HFFc6 (cell line): ENCODE measurements at places on chromosomes 6 and 20. TPM values are rescaled to one million over a fixed set of nuclear protein-coding genes. Genes with fewer than 3 reads are reported as not detected.
A peak's percentile ranks its signal among the peaks of the same experiment; 100 is the strongest.

DNA sequence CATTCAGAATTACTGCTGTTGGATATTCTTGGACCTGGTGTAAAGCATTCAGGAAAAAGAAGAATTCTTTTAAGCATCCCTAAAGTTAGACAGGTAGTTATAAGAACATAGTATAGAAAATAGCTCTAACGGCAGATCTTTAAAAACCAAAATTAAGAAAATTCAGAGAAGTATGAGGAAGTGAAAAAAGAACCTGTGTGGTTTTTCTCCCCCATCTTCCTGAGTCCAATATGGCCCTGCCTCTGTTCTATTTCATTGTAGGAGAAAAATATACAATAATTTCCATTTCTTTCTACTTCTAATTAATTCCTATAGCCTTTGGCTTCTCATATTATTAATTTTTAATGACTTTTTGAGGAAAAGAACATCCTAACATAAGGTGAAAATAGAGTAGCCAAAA is 47.1 kb downstream of the FHL5 start:
- H3K27ac ChIP-seq, result no peak overlapping the region
- no peaks in the 10 kb centered on the region for H3K36me3 ChIP-seq
- no peak for DNase-seq
- no peaks in the 10 kb centered on the region for H3K4me1 ChIP-seq
- no peak overlapping the region for H3K4me3 ChIP-seq

DNA sequence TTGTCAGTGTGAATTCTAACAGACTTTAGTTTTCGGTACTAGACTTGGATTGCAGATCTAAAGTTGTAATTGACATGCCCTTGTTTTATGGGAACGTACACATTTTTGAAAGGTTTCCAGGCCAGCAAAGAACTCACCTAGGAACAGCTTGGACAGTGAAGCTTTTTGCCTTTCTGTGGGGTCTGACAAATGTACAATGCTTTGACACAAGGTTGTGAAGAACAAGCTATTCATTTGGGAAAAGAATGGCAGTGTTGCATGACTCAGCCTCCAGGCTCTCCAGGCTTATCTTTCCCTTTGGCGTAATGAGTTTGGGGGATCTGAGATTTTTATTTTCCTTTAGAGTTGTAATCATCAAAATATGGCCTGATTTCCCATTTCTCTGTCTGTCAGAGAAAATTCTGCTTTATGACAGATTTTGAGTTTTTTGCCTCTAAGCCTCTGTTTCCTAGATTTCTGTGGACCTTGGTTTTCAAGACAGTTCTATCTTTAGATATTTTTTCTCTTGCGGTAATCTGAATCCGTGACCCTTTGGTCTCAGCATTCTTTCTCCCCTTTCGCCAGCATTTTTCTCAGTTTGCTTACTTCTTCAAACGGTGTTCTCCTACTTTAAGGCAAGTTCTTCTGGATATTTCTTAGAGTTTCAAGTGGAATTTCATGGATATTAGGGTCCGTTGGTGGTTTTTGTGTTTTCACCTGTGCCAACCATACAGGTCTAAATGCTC is 221.0 kb downstream of the ADGB start:
- no peak overlapping the region; the same call in 1 of the 2 replicates for H3K4me3 ChIP-seq
- no peaks in the 10 kb centered on the region; the same call in 1 of the 2 replicates for H3K27me3 ChIP-seq
- H3K36me3 ChIP-seq, result no peaks in the 10 kb centered on the region
- no peak for DNase-seq
- H3K27ac ChIP-seq, result no peak overlapping the region
- peaks cover 23% of the 10 kb centered on the region; the same call in 1 of the 2 replicates for H3K4me1 ChIP-seq

DNA sequence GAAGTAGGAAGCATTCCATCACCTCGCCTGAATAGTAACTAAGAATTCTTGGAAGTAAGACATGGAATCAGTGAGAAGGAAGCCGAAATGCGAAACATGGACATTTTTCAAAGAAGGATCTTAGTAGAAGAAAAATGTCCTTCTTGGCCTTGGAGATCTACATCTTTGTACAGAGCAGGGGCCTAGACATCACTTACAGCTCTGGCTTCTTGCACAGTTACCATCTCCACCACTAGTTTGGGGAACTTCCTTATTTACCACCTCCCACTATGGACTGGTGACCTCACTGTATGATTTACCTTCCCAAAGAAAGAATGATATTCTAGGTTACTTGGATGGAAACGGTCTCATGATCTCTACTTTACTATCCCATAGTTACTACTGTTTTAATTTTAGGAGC is 15.7 kb downstream of the CASS4 start:
- H3K27me3 ChIP-seq, result no peaks in the 10 kb centered on the region
- peaks cover 66% of the 10 kb centered on the region for H3K4me1 ChIP-seq
- peak overlapping the region; percentile 97 for H3K27ac ChIP-seq
- no peaks in the 10 kb centered on the region for H3K36me3 ChIP-seq

- H3K27ac ChIP-seq, result peak overlapping the region; percentile 94
- H3K27me3 ChIP-seq, result peaks cover 4% of the 10 kb centered on the region
- H3K36me3 ChIP-seq, result peaks cover 4% of the 10 kb centered on the region; the same call in 1 of the 2 replicates
- peaks cover 26% of the 10 kb centered on the region for H3K4me1 ChIP-seq
These were observed 8.4 kb downstream of the UCKL1 start for GRCh38 chr20:63947638-63948456.

GRCh38 chr6:129667034-129667433 is 42.9 kb downstream of the ARHGAP18 start:
- no peak overlapping the region for H3K4me3 ChIP-seq
- H3K27ac ChIP-seq, result peak overlapping the region; percentile 63
- no peak for DNase-seq

- H3K36me3 ChIP-seq, result no peaks in the 10 kb centered on the region
- H3K27ac ChIP-seq, result no peak overlapping the region
- H3K4me3 ChIP-seq, result 0 out of 2 replicates have a peak overlapping the region, but pooled peaks have one; percentile 88
- peaks cover 1% of the 10 kb centered on the region for H3K27me3 ChIP-seq
These were observed 88.6 kb upstream of the ARID1B start for GRCh38 chr6:156688620-156688971.

DNA sequence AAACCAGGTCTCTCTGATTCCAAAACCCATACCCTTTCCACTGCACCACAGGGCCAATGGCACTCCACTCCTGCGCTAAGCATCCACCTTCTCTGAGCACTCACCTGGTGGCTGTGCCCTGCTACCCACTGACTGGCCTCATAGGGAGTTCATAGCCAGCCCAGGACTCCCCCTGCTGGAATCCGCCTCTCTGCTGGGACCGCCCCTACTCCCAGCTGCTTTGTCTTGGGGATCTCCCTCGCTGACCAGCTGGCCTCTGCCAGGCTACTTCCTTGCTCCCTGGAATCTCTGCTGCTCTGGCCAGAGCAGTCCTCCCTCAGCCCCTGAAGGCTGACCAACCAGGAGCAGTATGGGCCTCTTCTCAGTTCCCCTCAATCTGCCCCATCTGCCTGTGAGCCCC is 129.7 kb downstream of the FAXC start:
- no peaks in the 10 kb centered on the region; the same call in none of the 2 replicates for H3K27me3 ChIP-seq
- H3K4me1 ChIP-seq, result no peaks in the 10 kb centered on the region
- no peak overlapping the region for H3K4me3 ChIP-seq
- no peaks in the 10 kb centered on the region for H3K36me3 ChIP-seq

- peaks cover 56% of the 10 kb centered on the region for H3K36me3 ChIP-seq
- no peaks in the 10 kb centered on the region for H3K27me3 ChIP-seq
- H3K4me3 ChIP-seq, result no peak overlapping the region
- H3K27ac ChIP-seq, result no peak overlapping the region
- peaks cover 30% of the 10 kb centered on the region for H3K4me1 ChIP-seq
These were observed 11.4 kb downstream of the TRIM38 start for GRCh38 chr6:25973923-25974555.

- peak overlapping the region; percentile 85 for H3K4me3 ChIP-seq
- no peaks in the 10 kb centered on the region for H3K36me3 ChIP-seq
- peaks cover 39% of the 10 kb centered on the region for H3K27me3 ChIP-seq
- peaks cover 29% of the 10 kb centered on the region for H3K4me1 ChIP-seq
- DNase-seq, result no peak
- no peak overlapping the region for H3K27ac ChIP-seq
These were observed 1.6 kb upstream of the HEY2 start for GRCh38 chr6:125747589-125748405.

DNA sequence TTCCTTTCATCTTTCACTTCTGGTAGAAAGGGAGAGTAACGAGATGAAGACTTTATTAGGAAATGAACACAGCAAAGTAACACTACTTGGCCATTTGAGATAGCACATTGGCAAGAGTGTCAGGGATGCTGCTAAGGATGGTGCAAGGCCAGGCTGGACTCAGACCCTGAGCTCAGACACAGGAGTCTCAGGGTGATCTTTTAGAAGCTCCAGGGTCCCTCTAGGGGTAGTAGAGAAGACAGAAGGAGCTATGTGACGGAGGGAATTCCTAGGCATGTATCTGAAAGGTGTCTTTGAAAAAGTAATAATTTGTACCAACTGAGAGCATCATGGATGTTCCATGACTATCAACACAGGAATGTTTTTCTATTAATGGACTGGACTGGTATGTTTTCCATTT is 436.5 kb downstream of the DHX35 start:
- H3K27ac ChIP-seq, result no peak overlapping the region
- H3K27me3 ChIP-seq, result no peaks in the 10 kb centered on the region
- H3K4me1 ChIP-seq, result no peaks in the 10 kb centered on the region
- H3K36me3 ChIP-seq, result no peaks in the 10 kb centered on the region
- no peak overlapping the region for H3K4me3 ChIP-seq
- DNase-seq, result no peak

DNA sequence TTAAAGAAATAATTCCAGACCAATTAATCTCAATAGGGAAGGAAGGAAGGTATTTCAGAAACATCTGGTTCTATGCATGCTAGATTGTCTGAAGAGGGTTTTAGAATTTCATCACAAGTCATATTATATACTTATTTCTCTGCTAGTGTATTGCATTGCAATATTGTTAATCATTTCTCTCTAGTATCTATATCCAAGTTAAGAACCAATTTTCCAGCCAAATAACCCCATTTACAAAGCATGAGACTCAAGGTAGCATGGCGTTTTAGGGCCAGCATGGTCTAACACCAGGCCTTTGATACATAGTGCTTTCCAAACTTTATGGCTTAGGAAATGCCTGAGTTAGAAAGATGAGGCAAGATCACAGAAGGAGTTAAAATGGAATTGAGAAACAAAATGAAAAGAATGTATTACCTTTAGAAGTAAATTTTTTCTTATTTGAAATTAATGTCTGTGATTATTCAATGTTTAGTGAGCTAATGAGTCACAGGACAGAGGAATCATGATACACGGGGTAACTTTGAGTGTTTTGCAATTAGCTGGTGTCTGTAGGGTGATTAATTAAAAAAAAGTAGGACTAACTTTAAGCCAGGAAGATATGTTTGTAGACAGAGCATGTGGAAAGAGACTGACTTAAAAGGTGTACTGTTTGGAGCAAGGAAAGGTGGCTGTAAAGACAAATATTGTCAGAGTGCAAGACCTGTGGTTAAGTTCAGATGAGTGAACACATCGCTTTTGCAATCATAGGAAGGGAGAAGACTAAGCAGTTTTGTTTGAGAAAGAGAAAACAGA is 1006.2 kb upstream of the CITED2 start:
- peaks cover 53% of the 10 kb centered on the region for H3K4me1 ChIP-seq
- H3K4me3 ChIP-seq, result no peak overlapping the region; the same call in none of the 2 replicates
- H3K36me3 ChIP-seq, result peaks cover 25% of the 10 kb centered on the region
- no peak for DNase-seq

DNA sequence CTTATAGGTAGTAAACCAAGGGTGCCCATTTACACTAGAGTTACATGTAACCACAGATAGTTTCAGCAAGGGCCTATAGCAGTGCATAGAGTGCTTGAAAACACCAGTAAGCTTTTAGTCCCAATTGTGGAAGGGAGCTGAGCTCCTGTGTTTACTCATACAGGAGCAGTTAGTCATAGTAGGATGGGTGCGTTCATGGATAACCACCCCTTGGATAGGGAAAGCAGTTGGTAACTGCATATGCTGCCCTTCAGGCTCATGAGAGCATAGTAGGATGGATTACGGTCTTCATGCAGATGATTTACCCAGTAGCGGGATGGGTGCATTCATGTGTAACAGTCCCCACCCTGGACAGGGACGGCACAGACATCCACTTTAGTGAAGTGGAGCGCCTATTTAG is 45.1 kb downstream of the OR2B6 start:
- H3K27me3 ChIP-seq, result no peaks in the 10 kb centered on the region
- H3K4me3 ChIP-seq, result no peak overlapping the region
- no peaks in the 10 kb centered on the region for H3K36me3 ChIP-seq
- H3K4me1 ChIP-seq, result no peaks in the 10 kb centered on the region
- DNase-seq, result no peak
- H3K27ac ChIP-seq, result no peak overlapping the region

DNA sequence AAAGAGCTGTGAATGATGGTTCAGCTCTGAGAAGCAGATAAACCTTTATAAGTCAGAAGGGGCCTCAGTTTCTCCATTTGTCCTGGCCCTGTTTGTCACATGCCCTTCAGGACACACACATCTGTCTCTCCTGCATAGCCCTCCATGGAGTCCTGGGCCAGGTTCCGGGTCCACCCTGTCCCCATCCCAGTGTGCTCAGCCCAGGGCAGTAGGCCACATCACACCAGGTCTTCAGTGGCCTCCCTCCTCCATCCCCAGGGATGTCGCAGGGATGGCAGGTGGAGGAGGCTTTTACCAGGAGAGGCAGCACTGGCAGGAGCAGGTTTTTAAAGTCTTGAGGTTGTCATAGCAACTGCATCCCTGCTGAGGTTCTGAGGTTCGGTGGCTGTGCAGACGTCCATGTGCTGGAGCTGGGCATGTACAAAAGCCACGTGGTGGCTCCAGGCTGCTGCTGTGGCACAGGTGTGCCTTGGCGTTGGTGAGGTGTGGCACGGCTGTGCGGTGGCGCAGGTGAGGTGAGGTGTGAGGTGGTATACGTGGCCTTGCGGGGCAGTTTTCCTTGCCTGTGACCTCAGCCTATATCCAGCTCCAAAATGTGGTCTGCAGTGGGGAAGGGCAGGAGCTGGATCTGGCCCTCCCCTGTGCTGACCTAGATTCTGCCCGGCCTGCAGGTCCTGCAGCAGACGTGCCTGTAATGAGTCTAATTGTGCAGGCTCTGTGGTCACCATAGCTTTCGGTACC is 8.0 kb upstream of the NPBWR2 start:
- no peak for DNase-seq
- no peaks in the 10 kb centered on the region for H3K36me3 ChIP-seq
- no peak overlapping the region for H3K27ac ChIP-seq
- no peak overlapping the region for H3K4me3 ChIP-seq

The SLX4IP gene
- total RNA-seq, result 4.3 to 4.8 TPM (median 4.7 TPM) in 3 replicates

The OR2J3 gene
- total RNA-seq, result not detected in 2 replicates

The TINAG gene
- total RNA-seq, result not detected in 3 replicates

The ACTL10 gene
- 1.6 to 2.3 TPM (median 2.2 TPM) in 3 replicates for total RNA-seq

The EPPIN gene
- not detected in 3 replicates for total RNA-seq
